Activated CD8-positive, alpha-beta memory T cell treated with anti-CD3 and anti-CD28 coated beads for 24 hours (primary cell): ENCODE measurements at places on chromosomes 2 and 18.

- no peak for DNase-seq
These were observed 168.0 kb downstream of the DIS3L2 start for GRCh38 chr2:232129483-232129882.

- DNase-seq, result no peak
These were observed 31.4 kb upstream of the KCNG2 start for GRCh38 chr18:79766308-79766707.

GRCh38 chr2:115569547-115569946 is 1127.1 kb downstream of the DPP10 start:
- DNase-seq, result no peak

- DNase-seq, result no peak
These were observed 21.4 kb upstream of the FAM228A start for GRCh38 chr2:24153478-24153877.

- DNase-seq, result peak; percentile 43
These were observed 64.1 kb downstream of the CHRNA1 start for GRCh38 chr2:174699993-174700766.

- no peak for DNase-seq
These were observed 12.1 kb upstream of the KDSR start for GRCh38 chr18:63378919-63379638.

GRCh38 chr2:10371441-10372196 is 68.9 kb downstream of the HPCAL1 start:
- no peak for DNase-seq

- DNase-seq, result no peak
These were observed 75.6 kb upstream of the REG3A start for GRCh38 chr2:79235135-79235534.
